ENCODE measurements at places on chromosomes 7 and 10.

GRCh38 chr7:111511845-111512244 is 50.4 kb downstream of the IMMP2L start:
- DNase-seq = no peak

DNA sequence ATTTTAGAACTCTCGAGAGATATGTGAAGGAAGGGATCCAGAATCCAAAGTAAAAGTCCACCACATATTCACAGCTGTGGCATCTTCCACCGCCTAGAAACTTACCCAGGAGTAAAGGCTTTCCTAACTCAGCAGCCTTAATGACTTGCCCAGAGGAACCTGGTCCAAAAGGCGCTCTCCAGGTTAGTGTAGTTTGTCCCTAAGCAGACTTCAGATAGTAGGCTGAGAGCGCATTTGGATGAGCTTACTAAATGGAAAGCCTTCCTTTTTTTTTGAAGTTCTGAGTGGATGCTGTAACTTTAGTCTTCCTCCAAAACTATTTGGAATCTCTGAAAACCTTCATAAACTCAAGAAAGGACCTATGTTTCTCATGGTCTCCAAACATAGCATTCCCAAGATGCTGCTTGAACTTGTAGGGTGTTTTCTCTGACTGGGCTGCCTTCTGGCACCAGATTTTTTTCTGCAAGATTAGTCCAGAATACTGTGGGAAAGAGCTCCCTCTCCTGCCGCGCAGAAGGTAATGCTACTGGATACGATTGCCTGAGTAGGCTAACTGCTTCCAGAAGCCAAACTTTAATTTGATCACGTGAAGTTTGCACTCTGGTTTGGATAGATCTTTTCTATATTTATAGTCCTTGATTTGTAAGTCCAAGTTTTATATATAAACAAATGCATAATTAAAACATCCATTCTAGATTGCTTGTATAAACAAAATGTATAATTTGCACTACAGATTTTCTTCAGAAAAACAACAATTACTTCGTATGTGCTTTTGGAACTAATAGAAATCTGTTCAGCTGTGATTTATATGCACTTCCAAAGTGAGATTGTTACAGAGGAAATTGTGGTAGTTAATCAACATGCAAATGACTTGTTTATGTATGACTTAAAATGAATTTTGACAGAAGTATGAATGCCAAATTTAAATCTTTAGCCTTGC is 19.6 kb upstream of the GPR37 start:
- no peak for DNase-seq

DNA sequence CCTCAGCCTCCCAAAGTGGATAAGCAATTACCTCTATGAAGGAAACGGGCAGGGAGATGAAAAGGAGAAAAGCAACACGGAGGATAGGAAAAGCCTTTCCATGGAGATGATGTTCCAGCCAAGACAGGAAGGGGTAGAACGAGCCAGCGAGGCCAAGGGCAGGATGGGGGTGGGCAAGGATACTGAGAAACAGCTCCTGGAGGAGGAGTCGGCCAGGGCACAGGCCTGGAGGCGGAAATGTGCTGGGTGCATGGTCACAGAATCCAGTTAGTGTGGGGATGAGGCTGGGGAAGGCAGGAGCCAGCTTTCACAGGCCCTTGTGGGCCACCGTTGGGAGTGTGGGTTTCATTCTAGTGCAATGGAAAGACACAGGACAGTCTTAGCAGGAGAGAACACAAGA is 162.6 kb downstream of the JAZF1 start:
- DNase-seq = no peak

- DNase-seq = no peak
These were observed 272.3 kb downstream of the SORCS3 start for GRCh38 chr10:104913390-104913789.

DNA sequence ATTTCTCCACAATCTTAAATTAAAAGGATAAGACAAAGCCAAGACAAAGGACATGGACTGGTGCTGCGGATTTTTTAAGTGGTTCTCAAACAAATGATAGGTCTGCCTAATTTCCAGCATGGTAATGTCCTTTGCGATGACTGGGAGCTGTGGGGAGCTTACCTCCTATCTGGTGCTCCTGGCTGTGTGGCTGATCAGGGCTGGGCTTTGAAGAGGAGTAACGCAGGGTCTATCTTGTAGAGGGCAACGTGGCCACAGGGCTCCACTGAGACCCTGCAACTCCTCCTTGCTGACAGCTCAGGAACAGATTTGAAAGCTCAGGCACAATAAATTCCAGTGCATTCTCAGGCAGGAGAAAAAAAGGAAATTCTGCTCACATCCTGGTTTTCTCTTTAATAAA is 103.1 kb upstream of the SFMBT2 start:
- DNase-seq = no peak
